ENCODE measurements at places on chromosomes 16 and 17. TPM values are rescaled to one million over a fixed set of nuclear protein-coding genes. Genes with fewer than 3 reads are reported as not detected.

SEBOX gene
- not detected for total RNA-seq

SMIM5 gene
- 27.5 TPM for total RNA-seq

GP1BA gene
- not detected for total RNA-seq

TPSAB1 gene
- total RNA-seq, result 51.7 TPM

TMUB2 gene
- total RNA-seq, result 58.6 TPM

CAVIN1 gene
- 52.4 TPM for total RNA-seq

EFNB3 gene
- total RNA-seq, result 0.31 TPM

LPCAT2 gene
- total RNA-seq, result 22.1 TPM

C1QL1 gene
- total RNA-seq, result 6.5 TPM

MAPK8IP3 gene
- 76.2 TPM for total RNA-seq

SPATA32 gene
- 0.19 TPM for total RNA-seq

ZNF785 gene
- 28.4 TPM for total RNA-seq

SLC5A2 gene
- total RNA-seq, result not detected

SLC2A4 gene
- total RNA-seq, result 5.3 TPM

GNAO1 gene
- 113 TPM for total RNA-seq

KRT34 gene
- not detected for total RNA-seq

DNA sequence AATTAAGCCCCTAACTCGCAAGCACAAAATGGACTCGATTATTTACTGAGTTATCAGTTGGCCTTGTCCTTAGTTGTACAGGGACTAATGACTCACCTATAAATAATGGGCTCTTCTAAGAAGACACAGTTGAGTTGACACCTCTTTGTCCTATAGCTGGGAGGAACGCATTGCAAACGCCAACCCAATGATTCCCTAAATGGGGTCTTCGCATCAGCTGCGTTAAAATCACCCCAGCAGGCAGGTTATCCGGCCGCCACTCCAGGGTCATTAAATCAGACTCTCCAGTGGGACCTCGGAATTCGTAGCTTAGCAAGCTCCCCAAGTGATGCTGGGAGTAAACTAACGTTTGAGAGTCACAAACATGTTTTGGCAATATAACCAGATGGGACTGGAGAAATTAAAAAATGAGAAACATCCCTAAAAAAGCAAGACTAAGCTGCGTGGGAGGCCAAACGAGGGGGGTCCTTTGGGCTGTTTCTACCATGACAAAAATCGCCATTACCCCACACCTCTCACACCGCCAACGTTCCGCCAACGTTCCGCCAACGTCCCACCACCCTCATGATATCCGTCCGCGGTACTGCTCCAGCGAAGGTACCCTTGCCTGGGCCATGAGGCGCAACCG lies 932 bp upstream of the NFE2L1 start:
- DNase-seq, result no peak

DNA sequence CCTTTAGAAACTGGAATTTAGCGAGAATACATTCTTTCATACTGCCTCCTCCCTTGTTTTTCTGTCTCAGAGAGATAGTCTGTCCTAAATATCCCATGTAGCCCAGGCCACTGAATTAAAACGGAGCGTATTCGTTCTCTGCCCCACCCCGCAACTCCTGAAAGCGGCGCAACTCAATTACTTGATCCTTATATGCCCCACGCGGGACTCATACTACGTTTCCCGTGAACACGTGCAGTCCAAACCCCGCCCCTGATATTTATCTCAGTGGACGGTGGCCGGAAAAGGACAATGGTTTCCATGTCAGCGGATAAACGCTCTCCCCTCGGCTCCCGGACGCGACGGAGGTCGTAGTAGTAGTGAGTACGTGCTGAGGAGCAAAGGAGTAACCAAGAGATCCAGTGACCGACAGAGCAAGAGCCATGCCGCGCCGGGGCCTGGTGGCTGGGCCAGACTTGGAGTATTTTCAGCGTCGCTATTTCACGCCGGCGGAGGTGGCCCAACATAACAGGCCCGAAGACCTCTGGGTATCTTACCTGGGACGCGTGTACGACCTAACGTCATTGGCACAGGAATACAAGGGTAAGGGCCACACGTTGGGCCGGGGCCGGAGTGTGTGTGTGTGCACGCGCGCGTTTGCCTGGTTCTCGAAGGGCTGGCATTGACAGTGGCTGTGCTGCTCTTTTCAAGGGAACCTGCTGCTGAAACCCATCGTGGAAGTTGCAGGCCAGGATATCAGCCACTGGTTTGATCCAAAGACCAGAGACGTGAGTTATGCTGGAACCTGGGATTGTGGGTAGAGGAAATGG lies at the start of gene CYB5D1:
Gene CYB5D1, plus strand, starts transcription at position 291 of the 809 bp plus-strand sequence. Its CDS starts 132 bp downstream, at position 423.
- peak; percentile 96 for DNase-seq

DNA sequence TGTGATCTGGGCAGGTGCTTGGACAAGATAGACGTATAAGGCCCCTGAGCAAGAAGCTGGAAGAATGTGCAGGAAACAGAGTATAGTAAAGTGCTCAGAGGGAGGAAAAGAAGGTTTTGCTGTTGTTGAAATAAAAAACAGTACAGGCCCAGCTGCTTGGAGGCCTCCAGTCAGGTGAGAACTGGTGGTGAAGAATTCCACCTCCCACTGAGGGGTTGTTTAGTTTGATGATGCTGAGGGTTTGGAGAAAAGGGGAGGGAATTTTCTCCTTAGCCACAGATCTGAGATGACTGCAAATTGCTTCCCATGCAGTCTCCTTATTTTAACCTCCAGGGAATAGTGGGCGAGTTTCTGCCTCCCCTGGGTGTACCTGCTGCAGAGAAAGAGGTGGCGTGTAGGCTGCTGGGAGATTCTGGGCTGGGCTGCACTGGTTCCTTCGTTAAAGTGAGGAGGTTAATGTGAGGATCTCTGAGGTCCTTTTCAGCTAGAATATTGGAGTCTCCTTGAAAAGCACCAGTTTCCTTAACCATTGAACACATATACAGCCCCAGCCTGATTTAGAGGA lies 25.8 kb downstream of the SMPD3 start:
- DNase-seq, result no peak

GRCh38 chr17:60606036-60606435 lies 6.0 kb downstream of the PPM1D start:
- DNase-seq, result no peak

- DNase-seq, result no peak
Measured at GRCh38 chr16:27993587-27993986, 69.9 kb downstream of the GSG1L start.

- DNase-seq, result no peak
Measured at GRCh38 chr16:83238949-83239691, 568.7 kb upstream of the HSBP1 start.

GRCh38 chr17:70661342-70662222 lies 492.2 kb downstream of the KCNJ2 start:
- no peak for DNase-seq

GRCh38 chr17:33046361-33047255 lies 55.0 kb downstream of the SPACA3 start:
- no peak for DNase-seq

GRCh38 chr16:14015948-14016347 lies 55.2 kb upstream of the MRTFB start:
- DNase-seq, result peak; percentile 19

DNA sequence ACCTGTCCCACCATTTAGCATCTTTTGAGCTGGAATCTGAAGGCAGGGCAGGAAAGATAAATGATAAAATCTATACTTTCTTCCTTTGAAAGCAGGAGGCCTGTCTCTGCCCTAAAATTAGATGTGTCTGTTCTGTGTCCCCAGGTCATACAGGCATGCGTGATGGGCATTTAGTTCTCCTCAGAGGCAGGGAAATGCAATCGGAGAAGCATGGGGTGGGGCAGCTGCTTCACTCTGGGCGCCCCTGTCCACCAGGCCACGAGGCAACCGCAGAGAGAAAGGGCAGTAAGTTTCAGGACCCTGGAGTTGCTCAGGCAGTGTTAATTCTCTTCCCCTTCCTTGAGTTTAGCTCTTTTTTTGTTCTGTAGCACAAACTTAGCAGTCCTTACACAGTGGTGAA lies 25.1 kb downstream of the CLUAP1 start:
- DNase-seq, result no peak

DNA sequence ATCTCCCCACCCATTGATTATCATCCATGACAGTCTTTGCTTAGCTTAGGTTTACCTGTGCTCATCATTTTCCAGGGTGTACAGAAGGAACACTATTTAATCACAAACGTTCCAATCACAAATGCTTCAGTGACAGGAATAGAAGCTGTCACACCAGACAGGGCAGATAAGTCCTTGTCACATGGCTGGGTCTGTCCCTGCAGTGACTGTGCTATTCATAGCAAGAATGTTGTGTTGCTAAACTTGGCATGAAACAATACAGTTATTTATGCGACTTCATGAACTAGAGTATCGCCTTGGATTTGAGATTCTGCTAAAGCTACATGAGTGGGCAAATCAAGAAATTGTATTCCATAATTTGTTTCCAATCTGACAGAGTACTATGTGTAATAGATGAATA lies 108.4 kb downstream of the CDH13 start:
- DNase-seq, result no peak

DNA sequence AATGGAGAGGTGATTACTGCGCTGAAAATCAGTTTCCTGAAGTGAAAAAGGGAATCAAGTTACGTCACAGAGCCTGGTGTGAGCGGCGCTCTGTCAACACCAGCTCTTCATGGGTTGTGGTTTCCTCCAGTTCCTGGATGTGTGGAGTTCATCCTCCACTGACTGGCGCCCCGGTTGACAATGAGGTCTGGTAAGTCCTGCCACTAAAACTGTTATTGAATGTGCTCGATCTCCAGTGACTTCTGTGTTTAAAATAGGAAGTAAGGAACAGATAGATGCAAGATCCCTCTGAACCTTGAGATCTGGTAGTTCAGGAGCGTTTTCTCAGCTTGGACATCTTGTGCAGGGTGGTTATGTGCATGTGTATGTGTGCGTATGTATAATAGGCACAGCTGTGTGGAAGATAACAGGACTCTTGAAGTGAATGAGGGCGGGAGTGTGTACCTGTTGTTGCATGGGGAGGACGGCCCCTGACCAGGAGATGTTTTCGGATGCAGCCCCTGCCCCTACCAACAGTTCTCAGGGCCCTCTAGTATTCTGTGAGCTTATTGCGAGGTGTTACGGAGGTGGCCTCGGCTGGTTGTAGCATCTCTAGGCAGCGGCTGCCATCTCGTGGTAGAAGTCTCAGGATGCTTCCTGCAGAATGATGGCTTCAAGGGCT lies 22.0 kb upstream of the GOT2 start:
- DNase-seq, result peak; percentile 59

GRCh38 chr17:69232650-69233049 lies 4.0 kb upstream of the ABCA10 start:
- DNase-seq, result no peak

- DNase-seq, result no peak
Measured at GRCh38 chr16:67421030-67421429, 4.8 kb upstream of the ZDHHC1 start.

- DNase-seq, result peak; percentile 32
Measured at GRCh38 chr17:10036511-10037061, 131.5 kb upstream of the RCVRN start.

GRCh38 chr17:38791162-38791561 lies 8.2 kb downstream of the PIP4K2B start:
- no peak for DNase-seq

- DNase-seq, result peak; percentile 50
Measured at GRCh38 chr16:49854188-49854795, 1.6 kb downstream of the ZNF423 start.

GRCh38 chr16:3458852-3459361 lies 15.4 kb downstream of the NAA60 start:
- DNase-seq, result no peak

GRCh38 chr17:80025796-80026195 lies 9.9 kb downstream of the TBC1D16 start:
- DNase-seq, result no peak

DNA sequence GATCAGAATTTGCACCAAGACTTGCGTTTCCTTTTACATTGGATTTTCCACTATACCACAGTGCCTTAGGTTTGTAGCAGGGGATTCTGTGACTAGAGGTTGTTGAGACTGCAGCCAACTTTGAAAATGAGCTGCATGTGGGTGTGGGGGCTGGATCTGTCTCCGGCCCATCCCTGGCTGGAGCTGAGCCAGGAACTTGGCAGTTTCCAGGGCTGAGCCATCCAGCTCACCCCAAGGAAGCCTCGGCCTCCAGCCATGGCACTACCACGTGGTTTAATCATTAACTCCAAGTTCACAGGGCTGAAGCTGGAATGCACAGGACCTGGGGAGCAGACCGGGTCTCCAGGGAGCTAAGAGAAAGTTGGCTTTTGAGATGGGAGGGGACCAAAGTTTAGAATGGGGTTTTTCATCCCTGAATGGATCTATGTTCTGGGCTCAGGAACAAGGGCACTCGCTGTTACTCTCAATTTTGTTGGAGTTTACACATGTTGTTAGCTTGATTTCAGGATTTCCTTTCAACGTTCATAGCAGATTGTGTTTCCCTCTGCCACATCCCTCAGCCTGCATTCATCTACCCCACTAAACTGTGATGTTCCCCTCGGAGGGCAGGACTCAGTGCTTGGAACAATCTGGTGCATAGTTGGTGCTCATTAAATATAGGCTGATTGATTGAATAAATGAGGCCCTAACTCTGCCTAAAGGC lies 42.3 kb upstream of the HNF1B start:
- DNase-seq, result peak; percentile 92
